ENCODE measurements at places on chromosomes 13 and 19. TPM values are rescaled to one million over a fixed set of nuclear protein-coding genes. Genes with fewer than 3 reads are reported as not detected.

GRCh38 chr13:19632915-19633478 lies 462 bp upstream of the MPHOSPH8 start:
- peaks cover 2% of the 10 kb centered on the region for H3K27me3 ChIP-seq
- H3K27ac ChIP-seq, result peak overlapping the region; percentile 98
- peaks cover 23% of the 10 kb centered on the region for H3K4me1 ChIP-seq
- peak overlapping the region; percentile 100 for H3K4me3 ChIP-seq
- DNase-seq, result no peak
- H3K36me3 ChIP-seq, result peaks cover 7% of the 10 kb centered on the region

DNA sequence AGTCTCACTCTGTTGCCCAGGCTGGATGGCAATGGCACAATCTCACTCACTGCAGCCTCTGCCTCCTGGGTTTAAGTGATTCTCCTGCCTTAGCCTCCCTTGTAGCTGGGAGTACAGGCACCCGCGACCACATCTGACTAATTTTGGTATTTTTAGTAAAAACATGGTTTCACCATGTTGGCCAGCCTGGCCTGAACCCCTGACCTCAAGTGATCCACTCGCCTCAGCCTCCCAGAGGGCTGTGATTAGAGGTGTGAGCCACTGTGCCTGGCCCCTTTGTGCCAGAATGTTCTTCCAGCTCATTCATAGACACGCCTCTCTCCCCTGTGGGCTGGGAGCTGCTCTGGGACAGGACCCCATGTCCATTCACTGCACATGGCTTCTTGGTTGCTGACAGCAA lies 9.1 kb downstream of the MYDGF start:
- no peak for DNase-seq
- no peaks in the 10 kb centered on the region for H3K4me1 ChIP-seq
- H3K4me3 ChIP-seq, result no peak overlapping the region
- H3K27me3 ChIP-seq, result no peaks in the 10 kb centered on the region
- H3K27ac ChIP-seq, result no peak overlapping the region
- H3K36me3 ChIP-seq, result peaks cover 21% of the 10 kb centered on the region

DNA sequence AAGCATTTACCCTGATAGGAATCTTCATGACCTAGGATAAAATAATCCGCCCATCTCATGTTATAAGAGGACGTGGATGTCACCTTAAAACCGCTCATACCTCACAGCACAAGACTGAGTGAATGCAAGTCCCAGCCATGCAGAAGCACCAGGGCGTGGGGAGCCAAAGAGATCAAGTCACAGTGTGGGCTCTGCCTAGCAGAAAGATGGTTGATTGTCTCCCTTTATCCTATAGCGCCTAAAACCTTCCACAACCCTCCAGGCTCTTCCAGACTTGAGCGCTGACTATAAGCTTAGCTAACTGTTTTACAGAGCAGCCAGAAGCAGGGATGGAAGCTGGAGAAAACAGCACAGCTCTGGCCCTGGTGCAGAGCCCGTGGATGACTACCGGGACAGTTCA lies 6.8 kb upstream of the ANKRD10 start:
- H3K27me3 ChIP-seq, result peaks cover 28% of the 10 kb centered on the region
- H3K4me1 ChIP-seq, result peaks cover 21% of the 10 kb centered on the region
- H3K4me3 ChIP-seq, result no peak overlapping the region
- H3K27ac ChIP-seq, result no peak overlapping the region
- H3K36me3 ChIP-seq, result peaks cover 4% of the 10 kb centered on the region

GRCh38 chr19:48394331-48395169 lies 1.1 kb downstream of the GRIN2D start:
- no peak for DNase-seq
- no peak overlapping the region for H3K27ac ChIP-seq
- no peaks in the 10 kb centered on the region for H3K36me3 ChIP-seq
- H3K4me3 ChIP-seq, result peak overlapping the region; percentile 1
- H3K27me3 ChIP-seq, result peaks cover 34% of the 10 kb centered on the region
- peaks cover 38% of the 10 kb centered on the region for H3K4me1 ChIP-seq

DNA sequence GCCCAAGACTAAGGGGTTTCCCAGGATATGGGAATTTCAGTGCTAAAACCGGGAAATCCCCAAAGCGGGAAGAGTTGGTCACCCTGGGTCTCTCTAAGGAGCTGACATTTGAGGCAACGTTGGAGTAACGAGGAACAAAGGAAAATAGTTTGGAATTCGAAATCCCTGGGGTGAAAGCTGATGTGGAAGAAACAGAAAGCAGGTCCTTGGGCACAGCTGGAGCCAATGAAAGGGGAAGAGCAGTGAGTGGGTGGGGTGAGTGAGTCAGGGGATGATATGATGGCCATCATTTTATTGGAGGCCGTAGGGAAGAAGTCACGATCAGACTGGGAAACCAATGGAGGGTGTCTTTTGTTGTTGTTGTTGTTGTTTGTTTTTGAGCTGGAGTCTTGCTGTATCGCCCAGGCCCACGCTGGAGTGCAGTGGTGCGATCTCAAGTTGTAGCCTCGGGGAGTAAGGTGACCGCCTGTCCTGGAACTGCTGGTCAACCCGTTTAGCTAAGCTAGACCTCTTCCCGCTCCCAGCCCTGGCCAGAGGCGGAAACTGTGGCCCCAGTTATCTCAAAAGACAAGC lies 3.4 kb upstream of the RFX2 start:
- no peak overlapping the region for H3K27ac ChIP-seq
- no peak for DNase-seq
- H3K27me3 ChIP-seq, result peaks cover 12% of the 10 kb centered on the region

DNA sequence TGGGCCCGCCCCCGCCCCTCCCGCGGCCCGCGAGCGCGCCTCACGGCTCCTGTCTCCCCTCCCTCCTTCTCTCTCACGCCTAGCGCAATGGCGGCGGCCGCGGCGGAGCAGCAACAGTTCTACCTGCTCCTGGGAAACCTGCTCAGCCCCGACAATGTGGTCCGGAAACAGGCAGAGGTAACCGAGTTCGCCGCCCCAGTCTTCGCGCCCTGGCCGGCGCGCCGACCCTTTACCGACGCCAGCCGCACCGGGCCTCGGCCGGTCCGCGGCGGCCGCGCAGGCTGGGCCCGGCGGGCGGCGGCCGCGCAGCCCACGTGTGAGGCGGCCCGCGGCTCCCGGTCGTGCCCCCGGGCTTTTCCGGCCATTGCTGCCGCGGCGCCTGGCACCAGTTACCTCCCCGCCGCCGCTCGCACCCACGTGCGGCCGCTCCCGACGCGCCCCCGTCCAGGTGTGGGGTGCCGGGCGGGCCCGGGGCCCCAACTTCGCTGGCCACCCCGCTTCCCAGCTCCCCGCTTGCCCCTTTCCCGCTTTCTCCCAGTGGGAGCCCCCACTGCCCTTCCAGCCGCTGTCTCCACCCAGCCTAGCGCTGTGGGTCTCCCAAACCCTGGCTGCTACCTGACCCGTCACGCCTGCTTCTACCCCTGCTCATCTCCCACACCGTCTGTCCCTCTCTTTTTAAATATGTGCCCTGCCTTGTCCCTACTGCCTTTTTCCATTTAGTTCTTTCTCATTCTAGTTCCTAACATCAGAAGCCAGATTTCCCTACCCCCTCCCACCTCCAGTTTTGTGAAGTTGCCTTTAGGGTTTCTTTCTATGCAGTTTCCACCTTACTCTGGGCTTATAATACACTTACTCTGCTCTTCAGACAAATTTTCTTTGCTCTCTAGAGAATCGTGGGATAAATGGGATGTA lies 23.4 kb downstream of the IPO5 start:
- peak overlapping the region; percentile 88 for H3K4me3 ChIP-seq
- peaks cover 39% of the 10 kb centered on the region for H3K4me1 ChIP-seq
- no peak for DNase-seq
- H3K36me3 ChIP-seq, result peaks cover 6% of the 10 kb centered on the region

DNA sequence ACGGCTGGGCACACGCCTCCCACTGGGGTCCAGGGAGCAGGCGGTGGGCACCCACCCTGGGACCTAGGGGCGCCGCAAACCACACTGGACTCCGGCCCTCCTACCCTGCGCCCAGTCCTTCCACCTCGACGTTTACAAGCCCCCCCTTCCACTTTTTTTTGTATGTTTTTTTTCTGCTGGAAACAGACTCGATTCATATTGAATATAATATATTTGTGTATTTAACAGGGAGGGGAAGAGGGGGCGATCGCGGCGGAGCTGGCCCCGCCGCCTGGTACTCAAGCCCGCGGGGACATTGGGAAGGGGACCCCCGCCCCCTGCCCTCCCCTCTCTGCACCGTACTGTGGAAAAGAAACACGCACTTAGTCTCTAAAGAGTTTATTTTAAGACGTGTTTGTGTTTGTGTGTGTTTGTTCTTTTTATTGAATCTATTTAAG lies 1.6 kb downstream of the JUNB start:
- DNase-seq, result no peak
- peaks cover 32% of the 10 kb centered on the region for H3K36me3 ChIP-seq
- peaks cover 30% of the 10 kb centered on the region for H3K4me1 ChIP-seq
- H3K4me3 ChIP-seq, result peak overlapping the region; percentile 94

GRCh38 chr13:69474011-69474685 lies 633.5 kb upstream of the ATXN8OS start:
- H3K4me3 ChIP-seq, result no peak overlapping the region
- H3K36me3 ChIP-seq, result no peaks in the 10 kb centered on the region
- no peak for DNase-seq
- no peak overlapping the region for H3K27ac ChIP-seq
- H3K4me1 ChIP-seq, result no peaks in the 10 kb centered on the region
- no peaks in the 10 kb centered on the region for H3K27me3 ChIP-seq

GRCh38 chr19:53823380-53824120 lies 564 bp downstream of the NLRP12 start:
- H3K36me3 ChIP-seq, result no peaks in the 10 kb centered on the region
- H3K27me3 ChIP-seq, result peaks cover 13% of the 10 kb centered on the region
- H3K4me1 ChIP-seq, result no peaks in the 10 kb centered on the region
- DNase-seq, result no peak
- no peak overlapping the region for H3K27ac ChIP-seq

GRCh38 chr19:53977991-53978731 lies 13.3 kb upstream of the CACNG6 start:
- peaks cover 45% of the 10 kb centered on the region for H3K27me3 ChIP-seq
- no peaks in the 10 kb centered on the region for H3K36me3 ChIP-seq
- peaks cover 23% of the 10 kb centered on the region for H3K4me1 ChIP-seq
- H3K27ac ChIP-seq, result no peak overlapping the region
- DNase-seq, result peak; percentile 57
- peak overlapping the region; percentile 53 for H3K4me3 ChIP-seq

GRCh38 chr19:47653856-47654255 lies 44.9 kb downstream of the BICRA start:
- H3K4me3 ChIP-seq, result no peak overlapping the region
- peaks cover 4% of the 10 kb centered on the region for H3K4me1 ChIP-seq
- H3K27ac ChIP-seq, result no peak overlapping the region
- DNase-seq, result no peak
- H3K27me3 ChIP-seq, result no peaks in the 10 kb centered on the region

TEX101 gene
- not detected for total RNA-seq

Measured in activated CD4-positive, alpha-beta memory T cell treated with anti-CD3 and anti-CD28 coated beads for 36 hours (primary cell).